Suppressor macrophage (primary cell): ENCODE measurements at places on chromosomes 4 and X.

DNA sequence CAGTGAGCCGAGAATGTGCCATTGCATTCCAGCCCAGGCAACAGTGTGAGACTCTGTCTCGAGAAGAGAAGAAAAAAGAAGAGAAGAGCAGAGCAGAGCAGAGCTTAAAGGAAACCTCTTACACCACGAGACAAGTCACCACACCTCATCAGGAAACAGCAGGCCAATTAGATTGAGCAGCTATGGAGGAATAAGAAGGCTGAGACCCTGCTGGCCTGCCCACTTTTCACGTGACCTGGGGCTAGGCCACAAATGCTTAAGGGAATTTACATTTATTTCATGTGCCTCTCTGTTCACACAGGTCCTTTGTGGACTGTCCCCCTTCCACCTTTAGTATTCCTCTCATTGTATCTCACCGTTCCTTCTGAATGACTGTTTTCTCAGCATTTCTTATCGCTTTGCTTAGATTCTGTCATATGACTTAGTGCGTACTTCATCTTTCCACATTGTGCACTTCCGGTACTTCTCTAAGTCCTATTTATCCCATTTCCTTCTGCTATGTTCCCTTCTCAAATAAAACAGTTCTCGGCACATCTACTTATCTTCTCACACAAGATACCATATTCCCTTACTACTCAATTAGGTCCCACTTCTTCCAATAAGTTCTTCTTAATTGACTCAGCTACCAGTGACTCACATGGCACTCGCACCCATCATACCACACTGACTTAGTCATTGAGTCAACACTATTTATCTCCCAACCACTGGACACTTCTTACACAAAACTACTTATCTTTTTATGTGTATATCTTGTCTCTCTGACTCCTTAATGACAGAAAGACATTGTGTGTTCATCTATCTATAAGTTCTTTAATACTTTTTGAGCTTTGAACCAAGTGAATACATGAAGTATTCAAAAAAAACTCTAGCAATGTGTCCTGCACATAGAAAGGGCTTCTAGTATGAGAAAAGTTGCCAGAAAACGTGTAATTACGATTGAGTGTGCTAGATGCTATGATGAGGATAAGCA is 11.0 kb downstream of the CUL4B start:
- peak; percentile 2 for DNase-seq

GRCh38 chrX:150635952-150636351 is 57.2 kb upstream of the MTMR1 start:
- peak; percentile 24 for DNase-seq

DNA sequence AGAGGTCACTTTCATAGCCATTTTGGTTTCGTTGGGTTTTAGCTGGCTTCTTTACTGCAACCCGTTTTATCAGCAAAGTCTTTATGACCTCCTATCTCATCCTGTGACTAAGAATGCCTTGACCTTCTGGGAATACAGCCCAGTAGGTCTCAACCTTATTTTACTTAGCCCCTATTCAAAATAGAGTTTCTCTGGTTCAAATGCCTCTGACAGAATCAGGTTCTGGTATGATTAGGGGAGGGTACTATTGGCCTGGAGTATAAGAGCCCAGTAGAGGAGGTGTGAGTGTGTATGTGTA is 95.4 kb upstream of the RAB40AL start:
- DNase-seq: no peak

DNA sequence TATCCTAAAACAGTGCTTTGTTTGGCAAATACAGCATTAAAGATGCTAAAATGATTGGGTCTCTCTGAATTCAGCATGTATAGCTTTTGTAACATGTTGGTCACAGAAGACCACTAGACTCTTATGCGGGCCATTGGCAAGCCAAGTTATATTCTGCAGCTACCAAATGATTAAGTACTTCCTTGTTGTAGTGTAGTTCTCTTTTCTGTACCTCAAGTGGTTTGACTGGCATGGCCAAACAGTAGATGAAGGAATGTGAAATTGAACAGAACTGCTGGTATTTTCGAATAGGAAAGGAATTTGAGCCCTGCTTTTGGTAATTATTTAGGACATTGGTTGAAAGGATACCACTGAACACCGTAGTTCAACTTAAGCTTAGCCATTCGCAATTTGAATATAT is 193.9 kb upstream of the GPC4 start:
- DNase-seq: peak; percentile 28

GRCh38 chr4:33592701-33593100 is 2651.6 kb downstream of the ARAP2 start:
- no peak for DNase-seq
